Activated T-cell treated with anti-CD3 and anti-CD28 coated beads, Interleukin-2, amount 50 U/mL, for 72 hours (primary cell): ENCODE measurements at places on chromosomes 12 and 14.
A peak's percentile ranks its signal among the peaks of the same experiment; 100 is the strongest.

- DNase-seq: no peak
Measured at GRCh38 chr14:24694680-24695079, 60.7 kb upstream of the GZMB start.

- DNase-seq: no peak
Measured at GRCh38 chr14:32472512-32473463, 143.7 kb downstream of the AKAP6 start.

GRCh38 chr12:116159593-116160200 is 117.8 kb downstream of the MED13L start:
- no peak for DNase-seq

GRCh38 chr14:23881282-23881681 is 72.3 kb upstream of the DHRS4 start:
- DNase-seq: no peak

GRCh38 chr12:81337886-81338285 is 260.0 kb downstream of the ACSS3 start:
- DNase-seq: no peak

DNA sequence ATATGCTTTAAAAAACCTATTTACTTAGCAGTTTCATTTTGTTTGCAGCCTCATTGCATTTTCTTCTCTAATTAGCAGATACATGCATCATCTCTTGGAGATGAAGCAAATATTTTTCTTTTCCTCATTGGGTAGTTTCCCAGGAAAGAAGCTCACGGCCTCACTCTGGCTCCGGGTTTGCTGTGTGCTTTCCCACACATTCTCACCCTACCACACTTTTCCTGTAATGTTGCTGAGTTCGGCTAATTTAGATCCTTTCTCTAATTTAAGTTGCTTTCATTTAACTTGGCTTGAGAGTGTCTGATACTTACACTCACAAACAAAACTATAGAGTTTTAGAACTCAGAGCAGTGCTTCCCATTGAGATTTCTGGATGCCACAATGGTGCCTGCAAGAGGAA is 928.2 kb downstream of the NRXN3 start:
- no peak for DNase-seq

- DNase-seq: no peak
Measured at GRCh38 chr12:62907078-62907477, 27.9 kb downstream of the PPM1H start.

DNA sequence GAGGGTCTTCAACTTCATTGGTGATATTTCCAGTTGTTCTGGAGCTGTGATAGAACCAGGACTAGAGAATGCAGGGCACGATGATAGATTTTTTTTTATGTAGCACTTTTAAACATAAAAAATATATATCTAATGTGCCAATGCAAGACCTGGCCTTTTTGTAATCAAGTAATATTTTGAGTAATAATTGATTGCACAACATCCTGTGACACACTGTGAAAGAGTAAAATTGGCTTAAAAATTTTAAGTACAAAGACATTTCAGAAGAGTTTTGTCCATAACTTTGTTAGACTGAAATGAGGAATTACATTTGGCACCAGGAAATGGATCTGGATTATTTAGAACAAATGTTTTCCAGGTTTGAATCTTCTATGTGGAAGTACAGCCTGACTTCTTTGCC is 22.1 kb downstream of the PRKCH start:
- no peak for DNase-seq

- DNase-seq: peak; percentile 70
Measured at GRCh38 chr12:66964629-66965028, 285.8 kb upstream of the GRIP1 start.

- no peak for DNase-seq
Measured at GRCh38 chr12:1162081-1162760, 171.2 kb downstream of the ERC1 start.

DNA sequence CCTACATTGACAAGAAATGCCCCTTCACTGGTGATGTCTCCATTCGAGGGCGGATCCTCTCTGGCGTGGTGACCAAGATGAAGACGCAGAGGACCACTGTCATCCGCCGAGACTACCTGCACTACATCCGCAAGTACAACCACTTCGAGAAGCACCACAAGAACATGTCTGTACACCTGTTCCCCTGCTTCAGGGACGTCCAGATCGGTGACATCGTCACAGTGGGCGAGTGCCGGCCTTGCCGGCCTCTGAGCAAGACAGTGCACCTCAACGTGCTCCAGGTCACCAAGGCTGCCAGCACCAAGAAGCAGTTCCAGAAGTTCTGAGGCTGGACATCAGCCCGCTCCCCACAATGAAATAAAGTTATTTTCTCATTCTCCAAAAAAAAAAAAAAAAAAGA is 2.8 kb downstream of the GOLGA3 start:
- no peak for DNase-seq

GRCh38 chr14:35342489-35343010 is 50.4 kb downstream of the PSMA6 start:
- no peak for DNase-seq

DNA sequence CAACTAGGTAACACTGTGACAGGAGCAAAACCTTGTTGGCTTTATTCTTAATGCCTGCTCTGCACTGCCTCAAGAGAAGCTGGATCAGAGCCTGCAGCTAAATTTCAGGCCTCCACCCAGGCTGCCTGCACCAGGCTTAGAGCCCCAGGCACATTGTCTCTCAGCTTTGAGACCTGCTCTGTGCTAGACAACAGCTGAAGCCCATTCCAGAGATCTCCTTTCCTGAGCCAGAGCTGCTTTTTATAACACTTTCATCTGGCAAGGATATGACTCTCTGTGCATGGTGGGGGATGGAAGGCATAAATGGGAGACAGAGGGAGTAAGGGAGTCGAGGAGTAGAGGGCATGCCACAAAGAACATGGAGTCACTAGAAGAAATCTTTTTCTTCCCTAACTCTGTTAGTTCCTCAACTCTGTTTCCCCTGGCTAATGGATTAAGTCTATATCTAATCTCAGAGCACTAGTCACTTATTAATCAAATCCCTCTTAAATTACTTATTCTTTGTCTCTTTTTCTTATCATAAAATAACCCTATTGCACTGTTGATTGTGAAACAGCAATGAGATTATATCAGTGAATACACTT is 27.1 kb upstream of the LUM start:
- DNase-seq: no peak

DNA sequence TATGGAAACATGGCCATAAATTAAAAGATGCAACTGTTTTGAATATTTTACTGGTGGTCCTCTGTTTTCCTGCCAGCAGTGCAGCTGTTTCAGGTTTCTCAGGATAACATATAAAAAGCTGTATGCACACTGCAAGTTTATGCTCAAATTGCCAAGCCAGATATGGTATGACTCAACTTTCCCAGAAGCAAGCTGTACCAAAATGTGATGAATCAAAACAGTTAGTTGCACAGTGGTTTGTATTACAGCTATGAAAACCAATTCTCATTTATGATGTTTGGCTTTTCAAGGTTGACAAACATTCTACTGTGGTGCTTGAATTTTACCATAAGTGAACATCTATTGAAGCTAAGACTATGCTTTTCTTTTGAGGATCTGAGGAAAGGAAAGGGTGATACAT is 15.5 kb downstream of the TRMT5 start:
- peak; percentile 19 for DNase-seq

GRCh38 chr12:89135976-89136634 is 216.2 kb downstream of the DUSP6 start:
- DNase-seq: peak; percentile 28
